ENCODE measurements at places on chromosomes 5 and 9. TPM values are rescaled to one million over a fixed set of nuclear protein-coding genes. Genes with fewer than 3 reads are reported as not detected.

Gene FOXD4L5
- not detected for total RNA-seq

Gene NUTM2G
- not detected for total RNA-seq

Gene TTC16
- not detected for total RNA-seq

Gene ACOT12
- 0.03 TPM for total RNA-seq

Gene FAM114A2
- total RNA-seq = 25.9 TPM

Gene FOXD4L6
- total RNA-seq = 0.13 TPM

Data from HT1080 (cell line).